ENCODE measurements at places on chromosomes 1 and 21.

- DNase-seq, result no peak
Measured at GRCh38 chr1:17028662-17029188, 17.0 kb upstream of the ATP13A2 start.

DNA sequence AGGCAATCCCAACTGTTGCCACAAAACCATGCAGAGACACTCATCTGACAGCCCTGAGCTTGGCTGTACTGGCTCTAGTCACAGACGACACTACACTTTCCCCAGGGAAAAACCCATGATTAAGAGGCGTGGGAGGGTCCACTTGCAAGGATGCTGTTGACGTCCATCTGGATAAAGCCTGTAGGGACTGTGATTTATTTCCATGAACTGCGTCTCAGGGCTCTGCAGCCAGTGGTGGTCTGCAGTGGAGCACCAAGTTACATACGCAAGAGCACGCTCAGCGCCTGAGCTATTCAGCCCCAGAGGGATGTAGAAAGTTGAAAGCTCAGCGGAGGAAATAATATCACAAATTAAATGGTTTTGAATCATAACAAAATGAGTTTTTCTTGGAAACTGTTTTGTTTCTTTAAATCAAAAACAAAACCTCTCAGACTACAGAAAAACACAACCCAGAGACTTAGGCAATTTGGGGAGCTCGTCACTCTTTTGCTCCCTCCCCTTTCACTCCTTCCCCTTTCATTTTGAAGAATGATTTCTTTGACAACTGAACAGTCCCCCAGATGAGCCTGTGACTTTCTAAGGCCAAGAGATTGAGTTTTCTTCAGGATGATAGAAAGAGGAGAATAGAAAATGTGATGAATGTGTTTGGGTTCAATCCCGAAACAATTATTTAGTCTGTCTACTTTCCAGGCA lies 71.2 kb downstream of the NGF start:
- no peak for DNase-seq

DNA sequence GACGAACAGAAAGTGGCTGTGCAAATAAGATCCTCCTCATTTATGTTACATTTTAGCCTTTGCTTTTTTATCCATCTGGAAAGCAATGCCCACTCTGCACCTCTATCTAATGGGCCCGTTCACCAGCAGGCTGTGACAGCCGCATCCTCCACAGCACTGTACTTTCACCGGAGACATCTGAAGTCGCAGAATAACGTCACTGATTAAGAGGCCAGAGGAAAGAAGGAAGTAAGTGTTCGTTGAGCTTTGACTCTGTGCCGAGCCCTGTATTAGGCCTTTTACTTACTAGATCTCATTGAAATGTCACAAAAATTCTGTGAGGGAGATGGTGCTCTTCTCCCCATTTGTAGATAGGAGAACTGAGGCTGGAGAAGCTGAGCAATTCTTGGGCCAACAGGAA lies 62.3 kb downstream of the KAZN start:
- DNase-seq, result no peak

- no peak for DNase-seq
Measured at GRCh38 chr1:155970531-155971167, 7.7 kb downstream of the ARHGEF2 start.

DNA sequence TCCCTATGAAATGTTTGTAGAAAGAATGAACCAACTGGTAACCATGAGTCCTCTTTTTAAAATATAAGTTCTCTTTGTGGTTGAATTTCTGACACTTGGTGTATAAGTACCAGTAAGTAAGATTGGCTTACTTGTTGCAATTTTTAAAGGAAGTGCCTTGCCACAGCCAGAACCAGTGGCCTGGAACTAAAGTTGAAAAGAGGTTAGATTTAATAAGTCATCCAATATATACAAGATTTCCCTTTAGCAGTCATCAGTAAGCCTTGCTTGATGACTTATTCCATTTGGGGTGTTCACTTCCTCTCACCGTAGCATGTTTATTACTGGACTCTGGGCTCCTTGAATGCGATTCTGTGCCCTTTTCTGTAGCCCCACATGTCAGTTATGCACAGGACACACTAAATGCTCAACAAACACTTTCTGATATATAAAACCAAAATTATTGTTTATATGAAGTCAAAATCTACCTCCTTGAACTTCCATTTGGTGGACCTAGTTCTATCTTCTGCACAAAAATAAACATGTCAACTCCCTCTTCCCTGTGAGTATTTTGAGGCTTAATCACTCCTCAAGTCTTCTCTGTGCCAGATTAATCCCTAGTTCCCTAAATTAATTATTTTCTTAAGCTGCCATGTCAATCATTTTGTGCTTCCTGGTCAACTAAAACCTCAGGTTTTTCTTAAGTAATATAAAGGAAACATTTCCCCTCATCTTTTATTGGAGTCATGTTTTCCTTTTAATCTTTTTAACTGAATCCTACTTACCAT lies 218.1 kb downstream of the ST6GALNAC3 start:
- no peak for DNase-seq

- DNase-seq, result no peak
Measured at GRCh38 chr1:151858030-151858746, 4.7 kb upstream of the THEM5 start.
